Stimulated activated CD4-positive, alpha-beta T cell treated with anti-CD3 and anti-CD28 coated beads, TNF-alpha, amount 100 ng/mL, for 24 hours (primary cell): ENCODE measurements at places on chromosomes 12 and 14.

DNA sequence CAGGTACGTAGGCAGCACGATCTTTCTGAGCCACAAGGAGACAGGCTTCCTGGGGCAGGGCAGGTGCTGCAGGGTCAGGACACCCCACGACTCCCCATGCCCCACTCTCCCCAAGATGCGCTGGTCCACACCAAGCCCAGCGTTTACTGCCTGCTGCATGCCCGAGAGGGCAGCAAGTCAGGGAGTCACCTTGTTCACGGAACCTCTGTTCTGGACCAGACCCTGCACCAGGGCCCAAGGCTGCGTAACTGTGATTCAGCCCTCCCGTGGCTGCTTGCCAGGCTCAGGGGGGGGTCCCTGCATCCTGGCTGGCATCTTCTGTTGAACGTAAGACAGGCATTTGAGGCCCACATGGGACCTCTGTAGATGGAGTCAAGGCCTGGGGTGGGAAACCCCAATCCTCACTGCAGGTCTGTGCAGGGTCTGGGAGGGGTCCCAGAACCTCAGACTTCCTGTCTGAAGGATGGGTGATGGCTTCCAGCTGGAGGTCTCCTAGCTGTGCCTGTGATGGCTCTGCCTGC, 228.6 kb upstream of the RTL1 start:
- DNase-seq, result no peak

DNA sequence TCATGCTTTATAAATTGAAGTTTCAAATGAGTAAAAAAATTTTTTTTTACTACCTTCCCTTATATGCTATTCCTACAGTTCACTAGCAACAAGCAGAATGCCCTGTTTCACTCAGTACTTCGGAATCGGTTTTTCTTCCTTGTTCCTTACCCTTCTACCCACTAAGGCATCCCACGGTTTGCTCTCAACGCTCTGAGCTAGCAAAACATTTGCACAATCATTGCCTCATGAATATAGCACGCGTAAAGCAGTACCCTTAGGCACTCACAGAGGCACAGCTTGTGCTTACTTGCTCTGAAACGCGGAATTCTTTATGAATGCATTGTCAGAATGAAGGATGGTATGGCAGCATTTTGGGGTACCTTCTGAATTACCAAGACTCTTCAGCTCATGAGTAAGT, 45.0 kb downstream of the PPP1R13B start:
- DNase-seq, result no peak

DNA sequence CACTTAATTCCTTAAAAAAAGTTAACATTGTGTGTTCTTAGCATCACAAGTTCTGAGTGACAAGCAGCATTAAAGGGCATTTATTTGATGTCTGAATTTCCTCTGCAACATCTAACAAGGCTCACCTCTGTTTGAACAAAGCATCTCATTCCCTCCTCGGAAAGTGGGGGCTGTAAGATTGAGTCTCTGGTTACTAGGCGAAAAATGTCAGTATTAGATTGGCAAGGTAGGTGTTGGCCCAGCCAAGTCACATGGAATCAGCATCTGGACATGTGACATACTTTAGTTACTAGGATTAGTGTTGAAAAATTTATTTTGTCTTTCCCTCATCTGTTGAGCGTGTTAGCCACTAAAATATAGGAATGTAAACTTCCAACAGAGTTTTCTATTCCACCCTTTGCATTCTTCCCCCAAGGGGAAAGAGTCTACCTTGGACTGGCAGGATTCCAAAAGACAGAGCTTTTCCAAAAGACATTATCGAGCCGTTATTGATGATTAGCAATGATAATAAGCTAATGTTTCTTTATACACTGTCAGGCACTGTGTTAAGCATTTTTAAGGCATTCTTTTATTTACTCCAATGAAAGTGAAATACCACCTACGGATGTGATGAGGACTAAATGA, 194.9 kb upstream of the BTG1 start:
- no peak for DNase-seq

- DNase-seq, result no peak
These were observed 28.3 kb downstream of the ZNF664 start for GRCh38 chr12:124001343-124001742.

DNA sequence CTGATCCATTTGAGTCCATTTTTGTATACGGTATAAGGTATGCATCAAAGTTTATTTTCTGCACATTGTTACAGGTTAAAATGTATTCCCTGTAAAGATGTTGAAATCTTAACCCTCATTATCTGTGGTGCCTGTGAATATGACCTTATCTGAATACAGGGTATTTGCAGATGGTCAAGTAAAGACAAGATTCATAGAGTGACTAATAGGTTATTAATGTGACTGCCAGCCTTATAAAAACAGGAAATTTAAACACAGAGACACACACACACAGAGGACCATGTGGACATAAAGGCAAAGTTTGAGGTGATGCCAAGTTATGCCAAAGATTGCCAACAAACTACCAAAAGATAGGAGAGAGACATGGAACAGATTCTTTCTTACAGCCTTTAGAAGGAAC, 347.2 kb upstream of the DCN start:
- no peak for DNase-seq

GRCh38 chr12:33383503-33383902, 56.1 kb downstream of the SYT10 start:
- no peak for DNase-seq

DNA sequence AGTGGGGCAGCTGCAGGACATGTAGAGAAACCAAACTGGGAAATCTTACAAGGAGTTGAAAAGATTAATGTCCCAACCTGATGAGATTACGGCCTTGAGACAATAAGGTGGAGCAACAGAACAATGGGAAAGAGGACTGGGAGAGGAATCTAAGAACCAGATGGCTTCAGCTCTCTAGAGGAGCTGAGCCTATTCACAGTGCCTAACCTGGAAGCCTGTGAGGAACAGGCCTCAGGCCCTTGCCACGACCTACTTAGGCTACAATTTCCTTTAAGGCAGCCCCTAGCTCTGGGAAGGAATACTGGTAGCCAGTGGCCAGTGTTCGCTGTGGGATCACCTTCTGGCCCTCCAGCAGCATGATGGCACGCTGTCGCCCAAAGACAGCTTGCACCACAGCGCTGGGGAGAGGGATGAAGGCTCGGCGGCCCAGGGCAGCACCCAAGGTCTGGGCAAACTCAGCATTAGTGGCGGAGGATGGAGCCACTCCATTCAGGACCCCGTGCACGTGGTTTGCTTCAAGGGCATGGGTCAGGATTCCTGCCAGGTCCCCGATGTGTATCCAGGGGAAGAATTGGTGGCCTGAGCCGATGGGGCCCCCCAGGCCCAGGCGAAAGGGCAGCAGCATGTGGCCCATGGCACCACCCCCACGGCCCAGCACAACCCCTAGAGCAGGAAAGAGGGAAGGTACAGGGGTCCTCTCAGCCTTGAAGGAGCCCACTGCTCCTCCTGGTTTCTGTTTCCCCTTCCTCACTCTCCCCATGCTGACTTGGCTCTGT, 2.6 kb downstream of the SDR39U1 start:
- no peak for DNase-seq

DNA sequence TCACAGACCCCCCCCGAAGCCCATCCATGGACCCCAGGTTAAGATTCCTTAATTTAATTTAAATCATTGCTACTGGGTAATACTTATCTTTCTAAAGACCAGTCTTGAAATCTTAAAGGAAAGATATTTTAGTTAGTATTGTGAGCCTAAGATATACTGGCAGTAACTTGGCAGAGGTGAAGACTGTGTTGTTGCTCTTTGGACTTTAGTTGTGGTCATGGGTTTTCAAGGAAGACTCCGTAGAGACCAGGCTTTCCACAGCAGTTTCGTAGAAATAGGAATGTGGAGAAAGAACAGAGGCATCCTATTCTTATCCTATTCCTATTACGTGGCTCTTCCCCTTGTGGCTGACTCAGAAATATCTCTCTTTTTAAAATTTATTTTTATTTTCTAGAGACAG, 99.0 kb downstream of the SCN8A start:
- DNase-seq, result no peak

- no peak for DNase-seq
These were observed 613.8 kb downstream of the VRK1 start for GRCh38 chr14:97410667-97411620.

DNA sequence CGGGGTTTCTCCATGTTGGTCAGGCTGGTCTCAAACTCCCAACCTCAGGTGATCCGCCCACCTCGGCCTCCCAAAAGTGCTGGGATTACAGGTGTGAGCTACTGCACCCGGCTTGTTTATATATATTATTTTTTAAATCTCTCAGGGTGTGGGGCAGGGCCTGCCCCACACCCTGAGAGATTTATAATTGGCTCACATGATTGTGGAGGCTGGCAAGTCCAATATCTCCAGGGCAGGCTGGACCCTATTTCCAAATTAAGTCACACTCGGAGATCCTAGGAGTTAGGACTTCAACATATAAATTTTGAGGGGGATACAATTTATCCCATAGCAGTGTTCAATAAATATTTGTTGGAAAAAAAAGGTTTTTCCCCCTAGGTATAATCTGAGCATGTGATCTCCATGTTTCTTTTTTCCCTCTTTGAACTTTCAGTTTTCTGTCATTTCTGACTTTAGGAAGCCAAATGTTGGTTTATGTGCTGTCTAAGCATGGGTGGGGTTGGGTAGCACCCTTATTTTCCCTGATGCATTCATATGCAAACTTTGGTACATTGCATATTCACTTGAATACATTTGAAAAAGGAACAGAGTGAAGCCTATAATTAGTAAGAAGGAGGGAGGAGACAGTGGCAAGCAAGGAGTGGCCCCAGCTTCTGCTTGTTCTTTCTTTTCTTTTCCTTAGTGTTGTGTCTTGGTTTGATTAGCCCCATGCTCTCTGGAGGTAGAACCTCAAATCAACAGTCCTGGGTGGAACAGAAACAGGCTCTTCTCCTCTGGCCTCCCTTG, 8.7 kb upstream of the A2ML1 start:
- DNase-seq, result no peak

- DNase-seq, result no peak
These were observed 122.5 kb downstream of the DICER1 start for GRCh38 chr14:95034788-95035187.

DNA sequence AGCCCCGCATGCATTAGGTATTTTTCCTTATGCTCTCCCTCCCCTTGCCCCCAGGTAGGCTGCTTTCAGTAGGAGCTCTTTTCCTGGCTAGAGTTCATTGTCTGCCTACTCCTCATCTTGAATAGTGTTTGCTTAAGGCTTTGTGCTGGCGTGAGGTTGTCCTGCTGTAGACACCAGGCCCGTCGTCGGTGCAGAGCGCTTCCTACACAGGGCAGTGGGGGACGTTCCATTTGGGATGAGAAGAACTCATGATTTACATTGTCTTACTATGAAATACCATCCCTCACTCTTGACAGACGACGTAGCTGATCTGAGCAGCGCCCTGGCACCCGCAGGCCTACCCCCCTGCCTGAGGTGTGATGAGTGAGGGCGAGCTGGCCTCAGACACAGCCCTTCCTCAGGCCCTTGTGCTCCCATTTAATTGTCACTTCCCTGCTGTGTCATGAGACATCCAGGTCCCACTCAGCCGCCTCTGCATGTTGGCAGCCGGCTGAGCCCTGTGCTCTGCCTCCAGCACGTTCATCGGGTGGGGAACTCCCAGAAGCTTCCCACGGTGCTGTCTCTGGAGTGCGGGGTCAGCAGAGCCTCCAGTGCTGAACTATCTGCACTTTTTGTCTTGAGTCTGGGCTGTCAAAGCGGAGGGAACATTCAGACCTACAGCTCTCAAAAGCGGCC, 76.0 kb downstream of the WDR20 start:
- no peak for DNase-seq

DNA sequence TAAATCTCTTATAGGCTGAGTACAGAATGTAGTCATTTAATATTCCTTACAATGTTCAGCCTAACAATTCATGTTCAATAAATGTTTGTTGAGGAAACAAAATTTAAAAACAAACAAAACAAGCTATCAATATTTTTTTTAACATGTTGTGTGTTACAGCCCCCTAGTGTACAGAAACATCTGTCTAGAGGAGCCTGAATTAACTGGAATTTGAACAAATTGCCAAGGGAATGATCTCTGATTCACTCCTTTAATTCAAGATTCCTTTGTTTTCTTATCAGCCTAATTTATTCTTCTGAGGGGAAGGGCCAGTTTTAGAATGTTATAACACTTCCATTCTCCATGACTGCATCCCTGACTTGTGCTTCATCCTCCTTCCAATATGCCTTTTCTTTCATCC, 127.2 kb downstream of the CMAS start:
- no peak for DNase-seq

GRCh38 chr14:20417250-20418186, 4.2 kb upstream of the TEP1 start:
- no peak for DNase-seq

DNA sequence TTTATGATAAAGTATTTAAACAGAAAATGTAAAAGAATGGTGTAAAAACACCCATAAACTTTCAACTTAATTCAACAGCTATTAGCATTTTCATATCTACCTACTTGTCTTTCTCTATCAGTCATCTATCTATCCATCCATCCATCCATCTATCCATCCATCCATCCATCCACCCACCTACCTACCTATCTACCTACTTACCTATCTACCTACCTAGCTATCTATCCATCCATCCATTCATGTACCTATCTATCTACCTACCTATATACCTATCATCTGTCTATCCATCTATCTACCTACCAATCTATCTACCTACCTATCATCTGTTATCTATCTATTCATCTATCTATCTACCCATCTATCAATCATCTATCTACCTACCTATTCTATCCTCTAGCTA, 8.5 kb downstream of the NOS1 start:
- DNase-seq, result no peak

- no peak for DNase-seq
These were observed 16.0 kb upstream of the SERPINA4 start for GRCh38 chr14:94545131-94545841.

DNA sequence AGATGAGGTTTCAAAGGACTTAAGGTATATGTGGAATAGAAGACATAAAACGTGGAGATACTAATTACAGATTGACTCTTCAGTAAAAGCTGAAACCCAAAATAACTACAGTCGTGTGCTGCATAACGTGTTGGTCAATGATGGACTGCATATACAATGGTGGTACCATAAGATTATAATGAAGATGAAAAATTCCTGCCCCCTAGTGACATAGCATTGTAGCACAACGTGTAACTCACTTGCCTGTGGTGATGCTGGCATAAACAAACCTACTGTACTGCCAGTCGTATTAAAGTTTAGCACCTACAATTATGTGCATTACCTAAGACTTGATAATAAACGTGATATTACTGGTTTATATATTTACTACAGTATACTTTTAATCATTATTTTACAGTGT, 150.3 kb downstream of the LRRK2 start:
- no peak for DNase-seq

DNA sequence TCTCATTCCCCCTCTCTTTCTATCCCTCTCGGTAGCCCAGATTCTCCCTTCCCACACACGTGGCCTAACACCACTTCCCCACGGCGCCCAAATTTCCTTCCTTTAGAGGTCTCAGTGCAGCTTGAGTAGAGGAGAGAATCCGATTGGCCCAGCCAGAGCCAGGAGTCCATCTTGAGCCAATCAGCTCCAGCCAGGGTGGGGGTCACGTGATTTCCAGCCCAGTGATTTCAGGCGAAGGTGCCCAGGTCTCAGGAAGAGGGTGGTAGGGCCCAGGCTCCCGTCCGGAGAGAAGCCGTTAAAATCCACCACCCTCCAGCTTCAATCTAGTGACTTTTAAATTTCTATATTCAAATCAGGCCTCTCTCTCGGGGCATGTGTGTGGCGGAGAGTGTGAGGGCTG, 45.2 kb upstream of the MYL2 start:
- no peak for DNase-seq
